ENCODE measurements at places on chromosomes 11 and 22.

GRCh38 chr22:38049812-38050619 is 7.2 kb upstream of the PICK1 start:
- DNase-seq = no peak

DNA sequence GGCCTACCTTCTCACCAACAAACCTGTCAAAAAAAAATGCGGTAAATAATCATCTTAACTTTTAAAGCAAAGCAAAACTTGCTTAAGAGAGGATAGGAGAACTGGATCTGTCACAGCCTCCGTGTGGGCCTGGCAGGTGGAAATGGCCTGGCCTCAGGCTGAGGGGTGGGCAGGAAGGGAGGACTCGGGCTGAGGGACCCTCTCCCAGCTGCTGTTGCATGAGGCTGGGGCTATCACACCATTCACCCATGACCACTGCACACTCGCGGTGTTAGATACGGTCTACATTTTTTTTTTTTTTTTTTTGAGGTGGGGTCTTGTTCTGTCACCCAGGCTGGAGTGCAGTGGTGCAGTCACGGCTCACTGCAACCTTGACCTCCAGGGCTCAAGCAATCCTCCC is 24.5 kb downstream of the ARHGAP1 start:
- DNase-seq = no peak

DNA sequence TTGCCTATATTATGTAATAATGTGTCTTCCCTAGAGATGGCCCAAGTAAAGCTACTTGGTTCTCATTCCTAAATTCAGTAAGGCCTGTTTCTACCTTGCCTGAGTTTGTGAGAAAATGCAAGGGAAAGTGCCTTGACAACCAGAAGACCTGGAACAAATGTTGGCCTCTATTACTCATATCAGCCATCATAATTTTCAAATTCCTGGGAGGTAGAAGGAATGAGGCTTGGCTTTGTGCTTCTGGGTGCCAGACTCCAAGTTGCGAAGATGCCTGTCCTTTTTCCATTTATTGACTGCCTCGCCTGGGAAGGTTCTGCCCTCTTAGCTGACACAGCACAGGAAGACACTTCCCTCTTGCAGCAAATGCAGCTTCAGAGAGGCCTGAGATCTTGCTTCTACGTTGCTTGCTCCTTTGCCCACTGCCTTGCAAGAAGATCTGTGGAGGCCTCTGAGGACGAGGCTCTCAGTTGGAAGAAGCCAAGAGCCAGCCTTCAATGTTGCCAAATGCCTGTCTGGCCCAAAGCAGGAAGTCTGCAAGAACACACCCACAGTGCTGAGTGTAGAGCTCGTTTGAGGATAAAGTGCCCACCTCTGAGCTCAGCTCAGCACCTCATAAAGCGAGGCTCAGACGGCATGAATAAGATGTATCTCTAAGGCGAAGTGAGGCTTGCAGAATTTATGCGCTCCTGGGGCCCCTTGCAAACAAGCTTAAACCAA is 120.1 kb downstream of the GALNT18 start:
- DNase-seq = no peak

GRCh38 chr22:31085493-31085824 is 4.3 kb downstream of the SMTN start:
- no peak for DNase-seq

- no peak for DNase-seq
Observed at GRCh38 chr22:25008666-25009065, 56.1 kb downstream of the KIAA1671 start.

Measured in cerebellar nuclear complex (tissue), 1 donor.